ENCODE measurements at places on chromosomes 13 and 19.

DNA sequence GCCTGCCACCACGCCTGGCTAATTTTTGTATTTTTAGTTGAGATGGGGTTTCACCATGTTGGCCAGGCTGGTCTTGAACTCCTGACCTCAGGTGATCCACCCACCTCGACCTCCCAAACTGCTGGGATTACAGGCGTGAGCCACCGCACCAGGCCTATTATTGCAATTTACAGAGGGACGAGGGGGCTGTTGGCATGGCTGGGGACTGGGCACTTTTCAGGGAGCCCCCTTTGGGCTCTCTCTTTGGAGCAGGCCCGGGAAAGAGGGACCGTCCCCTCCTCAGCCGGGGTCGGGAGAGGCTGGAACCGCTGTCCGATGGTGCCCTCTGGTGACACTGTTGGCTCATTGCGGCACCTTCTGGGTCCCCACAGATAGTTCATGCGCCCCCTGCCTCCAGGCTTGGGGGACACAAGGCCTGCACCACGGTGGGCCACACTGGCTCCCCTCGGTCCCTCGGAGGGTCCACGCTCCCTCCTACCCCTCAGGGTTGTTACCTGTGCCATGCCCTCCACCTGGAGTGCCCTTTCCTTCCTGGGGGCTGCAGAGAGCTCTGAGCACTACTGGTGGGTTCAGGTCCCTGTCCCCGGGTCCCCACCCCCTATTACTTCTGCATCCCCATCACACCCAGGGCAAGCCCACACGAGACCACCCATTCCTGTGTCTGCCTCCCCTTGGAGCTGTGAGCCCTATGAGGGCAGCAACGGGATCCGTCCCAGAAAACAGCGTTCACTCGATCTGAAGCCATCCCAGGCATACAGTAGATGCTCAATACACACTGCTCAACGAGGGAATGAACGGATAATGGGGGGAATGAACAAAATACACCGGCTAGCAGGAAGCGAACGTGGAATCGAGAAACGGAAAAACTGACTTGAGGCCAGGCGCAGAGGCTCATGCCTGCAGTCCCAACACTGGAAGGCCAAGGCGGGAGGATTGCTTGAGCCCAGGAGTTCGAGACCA is 12.5 kb downstream of the FEM1A start:
- DNase-seq = peak; percentile 11

- DNase-seq = no peak
Measured at GRCh38 chr19:30222992-30223865, 149.0 kb upstream of the ZNF536 start.

DNA sequence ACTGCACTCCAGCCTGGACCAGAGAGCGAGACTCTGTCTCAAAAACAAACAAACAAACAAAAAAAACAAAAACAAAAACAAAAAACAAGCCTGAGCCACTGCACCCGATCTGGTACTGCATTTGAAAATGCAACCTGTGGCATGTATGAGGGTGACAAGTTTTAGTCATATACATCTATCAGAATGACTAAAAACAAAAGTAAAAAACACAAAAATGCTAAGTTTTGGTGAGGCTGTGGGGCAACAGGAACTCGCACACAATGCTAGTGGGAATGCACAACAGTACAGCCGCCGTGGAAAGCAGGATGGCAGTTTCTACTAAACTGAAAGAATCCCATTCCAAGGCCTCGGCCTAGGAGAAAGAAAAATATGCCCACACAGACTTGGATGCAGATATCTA is 7.8 kb downstream of the EBPL start:
- no peak for DNase-seq

GRCh38 chr13:27643334-27644132 is 21.8 kb downstream of the POLR1D start:
- no peak for DNase-seq

DNA sequence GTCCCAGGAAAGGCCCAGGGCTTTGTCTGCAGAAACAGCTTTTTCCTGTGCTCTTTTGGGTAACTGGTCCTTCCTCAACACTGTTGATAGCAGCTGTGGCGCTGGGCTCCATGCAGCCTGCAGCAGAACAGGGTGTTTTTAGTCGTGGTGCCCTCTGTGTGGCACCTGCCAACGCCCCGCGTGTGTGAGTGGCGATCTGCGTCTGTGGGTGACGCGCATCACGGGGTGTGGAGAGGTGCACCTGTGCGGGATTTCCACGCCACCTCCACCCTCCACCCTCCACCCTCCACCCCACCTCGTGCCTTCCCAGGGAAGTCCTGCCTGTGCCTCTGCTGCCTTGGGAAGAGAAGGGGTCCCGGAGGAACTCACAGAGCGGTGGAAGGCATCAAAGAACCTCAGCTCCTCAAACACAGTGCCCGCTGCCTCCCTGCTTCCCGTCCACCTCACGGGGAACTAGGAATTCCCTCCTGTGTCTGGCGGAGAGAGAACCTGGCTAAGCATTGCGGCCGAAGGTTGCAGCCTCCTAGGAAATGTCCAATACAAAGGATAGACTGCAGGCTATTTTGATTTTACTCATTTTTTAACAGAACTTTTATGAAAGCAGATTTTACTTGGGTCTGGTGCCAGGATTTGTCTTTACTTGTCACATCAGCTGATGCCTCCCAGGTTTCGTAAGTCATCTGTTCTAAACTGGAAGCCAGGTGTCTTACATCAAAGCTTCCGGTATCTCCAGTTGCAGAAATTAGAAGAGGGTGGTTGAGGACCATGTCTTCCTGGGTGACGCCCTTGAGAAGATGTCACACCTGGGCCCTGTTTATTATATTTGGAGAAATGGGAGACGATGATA is 84.0 kb downstream of the ATP11A start:
- no peak for DNase-seq

DNA sequence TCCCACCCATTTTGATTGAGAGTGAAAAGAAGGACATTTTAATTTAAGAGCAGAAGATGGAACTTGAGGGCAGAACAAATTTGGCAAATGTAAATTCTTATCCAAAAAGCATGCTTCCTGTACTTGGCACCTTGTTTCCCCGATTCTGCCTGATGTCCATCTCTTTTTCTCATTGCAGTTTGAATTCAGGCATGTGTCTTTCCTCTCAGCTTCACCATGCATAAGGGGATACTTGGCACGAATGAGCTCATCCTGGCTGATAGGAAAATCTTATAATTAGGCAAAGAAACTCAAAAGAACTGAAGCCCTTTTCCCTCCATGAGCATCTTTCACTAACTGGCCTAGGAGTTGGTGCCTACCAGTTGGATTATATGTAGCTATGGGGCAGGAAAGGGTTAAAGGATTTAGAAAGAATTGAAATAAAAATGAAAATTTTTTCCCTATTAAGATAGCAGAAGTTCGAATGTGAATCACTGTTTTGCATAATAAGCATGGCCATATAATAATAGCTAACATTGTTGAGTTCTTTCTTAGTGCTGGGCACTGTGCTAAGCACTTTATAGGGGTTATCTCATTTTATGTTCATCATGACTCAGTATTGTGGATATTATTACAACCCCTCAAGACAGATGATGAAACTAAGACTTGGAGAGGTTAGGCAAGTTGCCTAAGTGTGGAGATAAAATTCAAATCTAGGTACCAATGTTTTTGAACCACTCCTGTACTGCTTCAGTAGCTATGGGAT is 386.6 kb downstream of the KCNRG start:
- DNase-seq = no peak

DNA sequence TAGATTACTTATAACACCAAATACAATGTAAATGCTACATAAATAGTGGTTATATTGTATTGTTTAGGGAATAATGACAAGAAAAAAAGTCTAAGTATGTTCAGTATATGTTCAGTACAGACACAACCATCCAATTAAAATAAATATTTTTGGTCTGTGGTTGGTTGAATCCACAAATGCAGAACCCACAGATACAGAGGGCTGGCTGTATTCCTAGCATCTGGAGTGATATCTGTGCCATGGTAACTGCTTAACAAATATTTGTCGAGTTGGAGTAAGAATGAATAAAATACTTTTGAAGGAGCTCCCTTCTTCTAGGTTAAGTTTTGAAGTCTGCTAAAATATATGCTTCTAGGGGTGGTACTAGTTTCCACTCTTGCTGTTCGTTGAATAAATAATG is 241.0 kb downstream of the KLF5 start:
- DNase-seq = no peak

GRCh38 chr13:44231786-44232516 is 141.7 kb upstream of the SERP2 start:
- DNase-seq = no peak

DNA sequence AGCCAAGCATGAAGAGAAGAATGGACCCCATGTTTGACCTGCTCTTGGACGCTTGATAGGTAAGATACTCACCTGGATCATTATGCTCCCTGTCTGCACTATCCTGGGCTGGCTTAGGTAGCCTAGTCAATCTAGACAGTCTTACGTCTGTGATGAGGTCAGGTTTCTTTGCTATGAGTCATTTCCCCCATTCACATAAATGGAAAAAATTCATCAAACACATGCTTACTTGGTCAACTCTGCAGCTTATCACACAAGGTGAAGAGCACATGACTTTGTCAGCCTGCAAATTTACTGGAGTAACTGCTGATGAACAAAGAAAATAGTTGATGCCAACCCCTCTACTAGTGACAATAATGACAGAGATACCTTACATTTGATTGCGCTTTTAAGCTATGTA is 170.0 kb downstream of the NUFIP1 start:
- DNase-seq = no peak

GRCh38 chr19:55113570-55114039 is 3.8 kb downstream of the PPP1R12C start:
- no peak for DNase-seq

Data from stimulated activated CD4-positive, alpha-beta T cell treated with anti-CD3 and anti-CD28 coated beads, Interleukin-1b, Interleukin-23, amount 100 ng/mL, for 1 hour (primary cell).